ENCODE measurements at places on chromosomes 6 and 20.
A peak's percentile ranks its signal among the peaks of the same experiment; 100 is the strongest.

DNA sequence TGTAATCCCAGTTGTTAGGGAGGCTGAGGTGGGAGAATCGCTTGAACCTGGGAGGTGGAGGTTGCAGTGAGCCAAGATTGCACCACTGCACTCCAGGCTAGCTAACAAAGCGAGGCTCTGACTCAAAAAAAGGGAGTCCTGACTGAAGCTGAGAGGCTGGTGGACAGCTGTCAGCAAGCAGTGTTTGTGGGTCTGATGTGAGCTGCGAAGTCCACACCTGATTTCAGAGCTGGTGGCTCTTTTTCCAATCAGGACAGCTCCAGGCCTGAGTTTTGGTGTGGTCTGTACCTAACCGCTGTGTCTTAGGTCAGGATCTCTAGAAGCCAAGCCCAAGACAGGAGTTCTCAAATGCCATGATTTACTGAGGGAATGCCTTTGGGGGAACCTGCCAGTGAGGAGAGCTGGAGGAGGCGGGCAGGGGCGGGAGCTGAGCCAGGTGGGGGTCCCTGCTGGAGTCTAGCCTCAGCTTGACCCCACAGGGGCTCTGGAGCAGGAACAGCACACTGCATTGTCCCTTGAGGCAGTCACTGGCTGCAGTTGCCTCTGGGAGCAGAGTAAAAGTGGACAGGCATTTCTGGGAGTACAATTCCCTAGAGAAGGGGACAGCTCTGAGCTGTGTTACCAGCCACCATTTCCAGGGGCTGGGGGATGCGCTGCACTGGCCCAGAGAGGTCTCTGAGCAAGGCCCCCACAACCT lies 5.0 kb downstream of the GFRA4 start:
- no peak for DNase-seq

DNA sequence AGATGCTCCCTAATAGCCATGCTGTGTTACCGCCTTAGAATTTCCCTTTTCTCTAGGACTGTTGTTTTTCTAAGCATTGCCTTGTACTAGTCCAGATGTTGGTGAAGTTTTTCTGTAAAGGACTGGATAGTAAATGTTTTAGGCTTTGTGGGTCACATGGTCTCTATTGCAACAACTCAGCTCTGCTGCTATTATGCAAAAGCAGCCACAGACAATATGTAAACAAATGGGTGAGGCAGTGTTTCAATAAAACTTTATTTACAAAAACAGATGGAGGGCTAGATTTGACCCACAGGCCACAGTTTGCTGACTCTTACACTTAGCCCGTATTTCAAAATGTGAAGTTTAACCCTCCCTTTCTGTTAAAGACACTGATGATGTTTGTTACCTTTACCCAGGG lies 207.6 kb upstream of the MYLIP start:
- no peak for DNase-seq

DNA sequence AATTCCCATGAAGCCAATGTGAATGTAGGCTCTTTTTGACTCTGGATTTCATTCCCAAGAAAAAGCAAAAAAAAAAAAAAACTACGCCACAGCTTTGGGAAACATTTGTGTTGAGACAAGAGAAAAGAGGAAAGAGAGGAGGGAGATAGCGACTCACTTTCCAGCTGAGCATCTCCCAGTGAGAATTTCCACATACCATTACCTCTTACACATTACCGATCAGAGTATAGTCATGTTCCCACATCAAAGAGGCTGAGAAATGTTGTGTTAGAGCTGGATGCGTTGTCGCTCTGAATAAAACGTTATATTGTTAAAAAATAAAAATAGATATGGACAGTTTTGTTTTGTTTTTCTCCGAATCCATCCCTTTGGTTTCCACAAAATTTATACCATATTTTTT lies 1019.3 kb upstream of the ADGRB3 start:
- DNase-seq, result no peak

DNA sequence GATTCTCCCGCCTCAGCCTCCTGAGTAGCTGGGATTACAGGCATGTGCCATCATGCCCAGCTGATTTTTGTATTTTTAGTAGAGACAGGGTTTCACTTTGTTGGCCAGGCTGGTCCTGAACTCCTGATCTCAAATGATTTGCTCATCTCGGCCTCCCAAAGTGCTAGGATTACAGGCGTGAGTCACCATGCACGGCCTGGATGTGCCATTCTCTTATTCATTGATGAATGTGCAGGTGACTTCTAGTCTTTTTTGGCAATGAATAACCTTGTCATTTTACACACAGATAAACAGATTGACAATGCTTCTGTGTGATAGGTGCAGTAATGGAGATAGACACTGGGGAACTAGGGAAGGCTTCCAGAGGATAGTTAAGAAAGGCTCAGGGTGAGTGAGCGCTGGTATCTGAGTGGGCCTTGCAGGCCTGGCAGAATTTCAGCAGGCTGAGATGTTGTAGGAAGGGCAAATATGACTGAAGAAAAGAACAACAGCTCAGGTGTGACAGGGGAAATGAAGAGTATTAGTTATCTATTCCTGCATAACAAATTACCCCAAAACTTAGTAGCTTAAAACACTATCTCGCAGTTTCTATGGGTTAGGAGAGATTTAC lies 23.3 kb downstream of the PPARD start:
- no peak for DNase-seq

DNA sequence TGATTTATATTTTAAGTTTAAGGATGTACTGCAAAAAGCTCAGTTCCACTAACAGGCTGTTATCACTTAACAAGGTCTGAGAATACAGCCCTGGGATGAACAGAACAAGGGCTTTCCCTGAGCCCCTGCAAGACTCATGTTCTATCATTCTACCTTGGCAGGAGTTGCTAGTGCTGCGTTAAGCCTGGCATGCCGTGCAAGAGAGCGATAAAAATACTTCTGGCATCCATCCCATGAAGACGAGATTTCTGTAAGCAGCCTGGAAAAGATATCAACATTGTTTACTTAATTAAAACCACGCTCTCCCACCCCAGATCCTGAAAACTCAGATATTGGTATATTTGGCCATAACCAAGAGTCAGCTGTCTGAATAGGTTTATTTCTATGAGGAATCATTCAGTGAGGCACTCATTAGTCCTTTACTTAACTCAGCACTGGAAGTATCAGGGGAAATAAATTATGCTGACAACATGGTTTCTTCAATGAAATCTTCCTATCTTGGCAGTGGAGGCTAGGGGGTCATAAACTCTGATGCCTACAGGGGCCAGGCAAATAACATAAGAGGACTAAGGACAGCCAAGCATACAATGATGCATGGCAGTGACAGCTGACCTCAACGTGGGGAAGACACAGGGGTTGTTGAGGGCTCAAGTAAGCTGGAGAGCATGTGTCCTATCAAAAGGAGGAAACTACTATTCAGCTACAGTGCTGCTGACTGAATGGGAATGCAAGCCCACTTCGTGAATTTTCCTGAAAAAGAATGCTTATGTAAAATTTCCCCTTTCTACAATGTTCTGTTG lies 37.6 kb upstream of the LYRM2 start:
- no peak for DNase-seq

GRCh38 chr20:16290358-16290757 lies 282.9 kb downstream of the KIF16B start:
- no peak for DNase-seq

- no peak for DNase-seq
Measured at GRCh38 chr6:10626154-10626741, 68.2 kb downstream of the C6orf52 start.

GRCh38 chr20:25258476-25258805 lies 10.6 kb downstream of the PYGB start:
- DNase-seq, result no peak

GRCh38 chr6:26629359-26629758 lies 30.2 kb downstream of the ZNF322 start:
- DNase-seq, result no peak

- DNase-seq, result no peak
Measured at GRCh38 chr6:118249680-118250079, 298.4 kb upstream of the PLN start.

GRCh38 chr6:52089758-52090348 lies 2.4 kb upstream of the PKHD1 start:
- DNase-seq, result no peak

DNA sequence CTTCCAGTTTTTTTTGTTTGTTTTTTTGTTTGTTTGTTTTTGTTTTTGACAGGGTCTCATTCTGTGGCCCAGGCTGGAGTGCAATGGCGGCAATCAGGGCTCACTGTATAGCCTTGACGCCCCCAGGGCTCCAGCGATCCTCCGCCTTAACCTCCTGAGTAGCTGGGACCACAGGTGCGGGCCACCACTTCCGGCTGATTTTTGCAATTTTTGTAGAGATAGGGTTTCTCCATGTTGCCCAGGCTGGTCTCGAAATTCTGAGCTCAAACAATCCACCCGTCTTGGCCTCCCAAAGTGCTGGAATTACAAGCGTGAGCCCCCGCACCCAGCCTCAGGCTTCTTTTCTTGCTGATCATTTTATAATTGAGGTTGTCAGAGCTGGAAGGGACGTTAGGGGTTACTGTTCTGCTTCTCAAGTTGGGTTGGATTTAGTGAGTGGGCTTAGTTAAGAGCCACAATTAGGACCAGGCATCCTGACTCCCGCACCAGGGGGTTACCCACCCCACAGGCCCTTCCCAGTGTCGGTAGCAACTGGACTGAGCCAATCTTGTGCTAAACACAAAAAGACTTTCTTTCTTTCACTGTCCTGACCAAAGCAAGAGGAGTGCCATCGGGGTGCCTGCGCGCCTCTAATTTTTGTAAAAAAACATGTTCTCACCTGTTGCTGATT lies 13.1 kb upstream of the ZSCAN9 start:
- DNase-seq, result no peak

DNA sequence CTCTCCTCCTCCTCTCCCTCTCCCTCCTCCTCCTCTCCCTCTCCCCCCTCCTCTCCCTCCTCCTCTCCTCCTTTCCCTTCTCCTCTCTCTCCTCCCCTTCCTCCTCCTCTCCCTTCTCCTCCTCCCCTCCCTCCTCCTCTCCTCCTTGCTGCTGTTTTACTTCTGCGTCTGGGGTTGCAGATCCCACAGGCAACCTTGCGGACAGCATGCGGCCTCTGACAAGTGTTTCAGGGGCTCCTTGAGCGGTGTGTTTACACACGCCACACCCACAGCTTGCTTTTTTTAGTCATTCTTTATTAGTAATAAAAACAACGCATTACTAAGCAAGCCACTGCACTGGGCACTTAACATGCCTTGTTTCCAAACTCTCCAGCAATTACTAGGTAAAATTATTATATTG lies 81.9 kb downstream of the TFAP2C start:
- no peak for DNase-seq

DNA sequence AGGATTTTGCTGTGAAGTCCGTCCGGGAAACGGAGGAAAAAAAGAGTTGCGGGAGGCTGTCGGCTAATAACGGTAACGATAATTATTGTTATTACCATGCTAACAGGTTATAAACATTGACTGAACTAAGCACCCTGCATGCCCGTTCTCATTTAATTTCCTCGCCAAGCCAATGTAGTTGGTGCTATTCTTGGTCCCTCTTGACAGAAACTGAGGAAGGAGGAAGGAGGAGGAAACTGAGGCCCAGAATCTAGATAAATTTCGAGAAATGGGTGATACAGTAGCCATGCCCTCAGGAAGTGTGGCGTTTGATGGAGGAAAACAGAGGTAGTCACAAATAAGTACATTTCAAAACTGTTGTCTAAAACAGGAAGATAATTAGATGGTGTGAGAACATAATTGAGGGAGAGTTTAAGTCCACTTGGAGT lies 474 bp downstream of the TPX2 start:
- no peak for DNase-seq

- no peak for DNase-seq
Measured at GRCh38 chr20:55561259-55561658, 444.1 kb downstream of the CBLN4 start.

DNA sequence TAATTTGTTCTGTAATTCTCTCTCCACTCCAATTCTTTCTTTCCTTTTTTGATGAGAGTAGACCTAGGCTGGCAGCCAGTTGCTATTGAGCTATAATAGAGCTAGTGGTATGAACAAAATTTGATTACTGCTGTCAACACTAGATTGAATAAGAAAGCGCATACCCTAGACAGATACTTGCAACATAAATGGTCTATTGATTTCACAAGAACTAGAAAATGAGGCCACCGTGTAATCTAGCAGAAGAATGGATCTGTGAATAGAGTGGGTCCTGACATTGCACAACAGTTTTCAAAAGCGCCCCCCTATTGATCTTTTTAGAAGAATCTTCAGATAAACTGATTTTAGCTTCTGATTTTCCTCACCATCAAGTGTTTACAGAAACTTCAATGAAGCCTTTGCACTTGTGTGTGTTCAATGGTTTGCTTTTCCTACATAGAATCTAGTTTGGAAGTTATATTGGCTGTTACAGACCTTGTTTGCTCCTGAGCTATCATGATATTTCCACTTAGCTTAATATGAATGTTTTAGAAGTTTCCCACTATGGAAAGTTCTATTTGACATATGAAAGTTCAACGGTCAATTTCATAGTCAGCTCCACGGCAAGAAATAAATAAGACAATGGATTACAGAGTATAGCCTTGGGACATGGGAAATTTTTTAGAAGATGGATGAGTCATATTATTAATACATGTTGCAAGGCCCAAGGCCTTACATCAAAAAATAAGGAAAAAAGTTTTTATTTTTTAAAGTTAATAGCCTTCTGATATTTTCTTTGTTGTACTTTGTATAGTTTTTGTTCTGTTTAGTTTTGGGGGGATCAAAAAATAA lies 55.6 kb downstream of the UTRN start:
- no peak for DNase-seq

GRCh38 chr6:44005507-44005903 lies 121.7 kb downstream of the MRPL14 start:
- no peak for DNase-seq

- DNase-seq, result peak; percentile 18
Measured at GRCh38 chr20:25148181-25148981, 47.1 kb upstream of the ENTPD6 start.

GRCh38 chr20:62025832-62026563 lies 39.7 kb downstream of the TAF4 start:
- no peak for DNase-seq

- no peak for DNase-seq
Measured at GRCh38 chr20:35104685-35105295, 12.2 kb upstream of the TRPC4AP start.

GRCh38 chr6:80003826-80004172 lies 650 bp upstream of the TTK start:
- DNase-seq, result peak; percentile 20

DNA sequence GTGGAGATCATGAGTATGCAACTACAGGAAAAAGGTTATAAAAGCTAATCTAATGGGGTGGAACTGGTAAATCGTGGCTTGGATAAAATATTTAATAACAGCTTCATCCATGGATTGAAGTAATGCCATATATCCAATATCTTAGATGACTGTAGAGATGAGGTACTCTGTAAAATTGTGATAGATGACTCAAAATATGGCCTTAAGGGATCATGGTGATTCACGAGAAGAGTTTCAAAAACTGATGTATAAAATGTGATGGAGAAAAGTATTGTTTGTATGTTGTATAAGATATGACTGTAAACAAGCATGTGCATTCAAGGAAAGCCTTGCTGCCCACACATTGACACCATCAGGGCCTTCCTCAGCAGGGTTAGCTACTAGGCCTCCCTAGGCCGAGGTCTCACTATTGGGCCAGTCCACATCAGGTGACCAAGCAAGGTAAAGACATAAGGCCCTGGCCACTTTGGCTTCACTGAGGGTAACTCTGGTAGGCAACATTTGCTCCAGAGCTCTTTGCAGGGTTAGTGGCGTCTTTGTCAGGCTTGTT lies 17.7 kb upstream of the CCN6 start:
- DNase-seq, result no peak

GRCh38 chr20:13008761-13009681 lies at the start of gene SPTLC3:
TSS of gene SPTLC3 (plus strand) at chr20:13008972. CDS start at chr20:13009268, 296 bp downstream.
- peak; percentile 50 for DNase-seq

GRCh38 chr6:167420858-167421766 lies 96.2 kb downstream of the TTLL2 start:
- no peak for DNase-seq

GRCh38 chr6:37155394-37156312 lies 14.3 kb upstream of the PIM1 start:
- DNase-seq, result no peak

GRCh38 chr20:33490023-33490933 lies at the start of gene CBFA2T2:
TSS of gene CBFA2T2 (plus strand) at chr20:33490096. CDS start at chr20:33490268, 172 bp downstream.
- DNase-seq, result peak; percentile 47
